Frontal cortex (tissue), 4 donors: ENCODE measurements at places on chromosomes 3 and 15.

GRCh38 chr3:67201026-67201425, 202.9 kb downstream of the KBTBD8 start:
- DNase-seq: no peak

GRCh38 chr3:69142797-69143454, 20.5 kb upstream of the LMOD3 start:
- no peak for DNase-seq

DNA sequence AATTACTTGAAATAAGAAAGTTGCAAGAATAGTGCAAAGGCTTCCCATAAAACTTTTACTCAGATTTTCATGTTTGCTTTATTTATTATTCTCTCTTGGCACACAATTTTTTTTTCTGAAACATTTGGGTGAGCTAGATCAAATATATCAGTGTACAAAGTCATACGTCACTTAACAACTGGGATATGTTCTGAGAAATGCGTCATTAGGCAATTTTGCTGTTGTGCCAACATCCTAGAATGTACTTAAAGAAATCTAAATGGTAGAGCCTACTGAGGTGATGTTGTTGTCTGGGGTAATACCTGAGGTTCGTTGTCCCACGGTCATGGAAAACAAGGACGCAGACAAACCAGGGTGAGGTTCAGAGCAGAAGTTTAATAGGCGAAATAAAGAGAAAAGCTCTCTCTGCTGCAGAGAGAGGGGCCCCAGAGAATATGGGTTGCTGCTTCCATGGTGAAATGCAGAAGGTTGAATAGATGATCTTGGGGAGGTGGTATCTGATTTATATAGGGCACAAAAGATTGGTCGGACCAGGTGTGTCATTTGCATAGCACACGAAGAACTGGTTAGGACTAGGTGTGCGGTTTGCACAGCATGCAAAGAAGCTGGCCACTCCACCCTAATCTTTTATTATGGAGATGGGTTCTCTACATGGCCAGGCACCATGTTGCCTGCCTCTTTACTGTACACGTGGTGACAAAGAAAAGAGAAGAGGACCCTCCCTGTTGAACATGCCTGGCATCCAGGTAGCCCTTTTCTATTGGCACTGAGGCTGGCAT, 8.8 kb upstream of the GRAMD1C start:
- DNase-seq: no peak

DNA sequence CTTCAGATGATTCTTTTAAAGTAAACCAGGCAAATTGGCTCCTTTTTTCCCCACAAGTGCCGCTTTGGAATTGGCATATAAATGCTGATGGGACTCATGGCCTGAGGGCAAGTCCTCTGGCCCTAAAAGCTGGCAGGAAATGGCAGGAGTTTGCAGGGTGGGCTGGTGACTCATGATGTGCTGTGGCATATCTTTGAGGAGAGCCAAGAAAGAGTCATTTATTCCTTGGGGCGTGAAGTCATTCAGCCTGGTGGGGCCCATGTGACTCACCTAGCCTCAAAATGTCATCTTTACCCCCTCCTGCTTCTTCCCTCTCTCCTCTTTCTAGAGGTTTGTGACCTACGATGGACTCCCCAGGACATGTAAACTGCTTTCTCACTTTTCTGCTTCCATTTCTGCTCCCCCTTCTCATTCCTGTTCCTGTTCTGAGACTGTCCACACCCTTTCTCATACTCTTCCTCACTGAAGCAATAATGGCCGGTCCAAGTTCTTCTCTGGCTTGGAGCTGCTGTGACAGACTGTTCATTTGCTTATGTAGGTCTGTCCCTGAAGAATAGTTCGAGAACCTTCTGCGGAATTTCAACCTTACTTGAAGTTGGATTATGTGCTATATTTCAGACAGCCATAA, 326.1 kb downstream of the SATB1 start:
- no peak for DNase-seq

DNA sequence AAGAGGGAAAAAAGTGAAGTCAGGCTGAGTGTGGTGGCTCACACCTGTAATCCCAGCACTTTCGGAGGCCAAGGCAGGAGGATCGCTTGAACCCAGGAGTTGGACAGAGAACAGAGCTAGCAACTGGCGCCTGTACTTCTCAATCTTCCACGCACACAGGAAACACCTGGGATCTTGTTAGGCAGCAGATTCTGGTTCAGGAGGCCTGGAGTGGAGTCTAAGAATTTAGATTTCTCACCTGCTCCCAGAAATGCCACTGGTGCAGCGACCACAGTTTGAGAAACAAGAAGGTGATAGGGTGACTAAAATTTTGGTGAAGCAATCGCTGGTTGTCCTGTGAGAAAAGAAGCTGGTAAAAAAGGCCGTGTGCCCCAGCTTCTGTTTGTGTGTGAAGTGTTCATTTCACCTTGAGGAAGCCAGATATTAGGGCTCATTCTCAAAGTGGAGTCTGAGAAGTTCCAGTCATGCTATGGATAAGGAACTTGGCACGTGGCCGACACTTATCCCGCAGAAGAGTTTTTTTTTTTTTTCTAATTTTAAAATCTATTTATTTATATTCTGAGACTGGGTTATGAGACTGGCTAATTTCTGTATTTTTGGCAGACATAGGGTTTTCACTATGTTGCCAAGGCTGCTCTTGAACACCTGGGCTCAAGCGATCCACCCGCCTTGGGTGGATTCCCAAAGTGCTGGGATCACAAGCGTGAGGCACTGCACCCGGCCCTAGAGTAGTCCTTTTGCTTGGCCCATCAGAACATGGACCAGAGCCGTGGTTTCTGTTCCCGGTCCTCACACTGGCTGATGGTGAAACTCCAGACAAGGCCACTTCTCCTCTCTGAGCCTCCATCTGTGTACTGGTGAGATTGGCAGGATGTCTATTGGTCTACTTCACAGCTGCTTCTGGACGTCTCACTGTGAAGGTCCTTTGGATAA, 324.6 kb upstream of the PROK2 start:
- no peak for DNase-seq

DNA sequence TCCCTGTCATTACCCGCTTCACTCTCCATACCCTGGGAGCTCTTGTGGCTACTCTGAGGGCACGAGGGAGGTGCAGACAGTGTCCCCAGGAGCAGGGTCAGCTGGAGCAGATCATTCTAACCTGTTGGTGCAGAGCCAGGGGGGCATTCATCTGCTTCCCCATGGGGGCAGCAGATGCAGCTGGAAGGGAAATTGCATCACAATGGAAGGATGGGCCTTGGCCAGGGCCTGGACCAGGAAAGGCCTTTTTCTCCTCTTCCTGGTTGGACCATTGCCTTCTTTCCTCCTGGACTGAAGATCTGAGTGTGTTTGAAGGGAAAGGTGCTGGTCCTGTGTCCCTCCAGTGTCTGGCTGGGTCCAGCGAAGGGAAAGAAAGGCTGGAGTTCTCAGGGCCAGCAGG, 55.7 kb downstream of the EPHB1 start:
- DNase-seq: no peak

- no peak for DNase-seq
Measured at GRCh38 chr3:16349986-16350596, 85.1 kb downstream of the OXNAD1 start.

- DNase-seq: peak; percentile 49
Measured at GRCh38 chr3:48548729-48549705, 7.6 kb downstream of the PFKFB4 start.

GRCh38 chr3:52399131-52399530, 45.8 kb downstream of the SEMA3G start:
- no peak for DNase-seq

DNA sequence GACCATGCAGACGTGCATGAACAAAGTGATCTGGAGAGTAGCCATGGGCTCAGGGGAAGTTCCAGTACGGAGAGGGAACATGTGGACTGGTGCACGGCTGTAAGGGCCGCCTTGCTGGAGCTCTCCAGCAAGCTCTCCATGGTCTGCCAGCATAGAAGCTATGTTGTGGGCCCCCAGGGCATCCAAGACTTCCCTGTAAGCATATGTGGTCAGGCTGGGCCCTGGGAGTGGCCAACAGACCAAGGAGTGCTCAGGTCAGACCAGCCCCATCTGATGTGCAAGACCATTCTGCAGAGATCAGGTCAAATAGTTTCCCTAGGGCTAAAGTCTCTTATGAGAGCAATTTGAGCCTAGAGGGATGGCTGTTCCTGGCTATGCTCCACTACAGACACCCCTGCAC, 110.1 kb upstream of the DAZL start:
- DNase-seq: no peak

- no peak for DNase-seq
Measured at GRCh38 chr3:81530180-81530939, 231.1 kb downstream of the GBE1 start.

DNA sequence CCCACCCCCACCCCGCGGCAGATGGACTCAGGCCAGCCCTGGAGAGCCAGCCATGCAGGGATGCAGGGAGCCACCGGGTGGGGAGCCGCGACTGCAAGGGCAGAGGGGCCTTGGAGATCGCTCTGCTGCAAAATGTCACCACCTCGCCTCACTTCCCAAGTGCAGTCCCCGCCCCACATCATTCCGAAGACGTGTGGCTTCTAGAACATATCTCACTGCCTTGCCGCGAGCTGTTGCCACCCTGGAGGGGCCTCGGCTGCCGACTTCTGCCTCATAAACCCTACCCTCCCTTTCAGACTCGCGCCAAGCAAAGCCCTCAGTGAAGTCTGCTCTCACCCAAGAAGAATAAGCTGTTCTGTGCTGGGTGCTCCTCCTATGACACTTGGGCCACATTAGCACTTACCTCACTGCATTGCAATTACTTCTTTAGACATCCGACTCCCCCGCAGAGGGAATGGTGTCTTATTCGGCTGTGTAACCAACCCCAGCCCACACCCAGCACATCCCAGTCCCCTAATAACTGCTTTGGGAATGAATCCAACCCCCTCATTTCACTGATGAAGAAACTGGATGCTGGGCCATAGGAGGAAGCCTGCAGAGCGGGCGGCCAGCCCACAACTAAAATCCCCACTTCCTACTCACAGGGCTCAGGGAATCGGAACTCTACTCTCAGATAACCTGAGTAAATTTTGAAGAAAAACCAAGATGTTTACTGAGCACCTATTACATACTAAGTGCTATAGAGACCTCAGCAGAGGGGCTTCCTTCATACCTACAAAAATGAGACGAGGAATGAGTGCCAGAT, 8.6 kb downstream of the TLE3 start:
- no peak for DNase-seq

DNA sequence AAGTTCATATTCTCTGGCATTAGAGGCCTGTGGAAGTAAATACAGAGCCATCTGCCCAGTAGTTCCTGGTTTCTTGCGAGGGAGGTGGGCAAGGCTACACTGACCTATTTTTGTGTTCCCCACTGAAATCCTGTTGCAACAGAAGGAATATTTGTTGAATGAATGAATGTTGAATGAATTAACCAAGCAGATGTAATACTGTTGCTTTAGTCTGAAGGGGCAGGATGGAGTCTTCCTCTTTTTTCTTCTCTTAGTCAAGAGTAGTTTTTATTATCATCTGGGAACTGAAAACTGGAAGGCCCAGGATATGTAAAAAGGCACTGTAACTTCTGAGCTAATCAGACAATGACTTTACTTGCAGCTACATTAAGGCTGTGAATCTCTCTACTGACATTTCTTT, 17.1 kb downstream of the BLOC1S6 start:
- no peak for DNase-seq

DNA sequence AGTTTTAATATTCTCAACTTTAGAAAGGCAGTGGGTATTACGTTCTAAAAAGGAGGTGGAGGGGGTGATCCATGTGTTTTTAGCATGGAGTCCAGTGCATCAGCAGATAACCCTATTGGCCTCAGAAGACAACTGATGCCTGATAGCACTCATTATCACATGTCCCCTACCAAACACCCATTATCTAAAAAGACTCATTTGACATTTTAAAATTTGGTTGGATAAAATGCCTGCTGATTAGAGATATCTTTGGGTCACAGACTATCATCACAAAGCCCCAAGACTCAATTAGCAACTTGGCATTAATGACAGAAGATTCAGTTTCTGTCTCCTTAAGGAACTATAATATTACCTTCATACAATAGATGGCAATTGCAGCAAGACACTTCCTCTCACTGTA, 589.3 kb downstream of the RBMS3 start:
- no peak for DNase-seq

- no peak for DNase-seq
Measured at GRCh38 chr3:132256989-132257388, 60.2 kb upstream of the ACP3 start.

GRCh38 chr3:197936819-197937384, 13.1 kb upstream of the RPL35A start:
- DNase-seq: no peak

DNA sequence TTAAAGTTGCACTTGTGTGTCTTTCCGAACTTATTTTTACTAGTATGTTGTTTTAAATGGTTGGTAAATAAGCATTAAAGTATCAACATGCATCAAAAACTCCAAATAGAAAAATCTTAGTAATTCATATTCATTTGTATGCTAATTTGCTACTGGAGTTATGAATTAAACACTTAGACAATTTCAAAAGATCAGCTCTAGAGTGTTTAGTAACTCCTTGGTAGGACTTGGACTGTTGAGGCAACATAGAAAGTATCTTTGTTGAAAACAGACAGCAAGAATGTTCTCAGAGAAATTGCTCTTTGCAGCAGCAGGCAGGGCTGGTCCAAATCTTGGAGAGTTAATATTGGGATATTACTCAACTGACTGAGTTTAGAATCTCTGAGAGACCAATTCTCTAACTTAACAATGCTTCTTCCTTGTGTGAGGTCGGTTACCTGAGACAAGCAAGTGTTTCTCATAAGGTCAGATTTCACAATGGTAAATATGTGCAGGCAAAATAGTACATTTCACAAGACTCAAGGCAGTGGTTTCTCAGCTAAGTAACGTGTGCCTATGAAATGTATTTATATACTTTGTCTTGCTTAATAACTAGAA, 147.8 kb upstream of the IL12A start:
- DNase-seq: no peak

- no peak for DNase-seq
Measured at GRCh38 chr3:187673012-187673411, 2.8 kb upstream of the SST start.

GRCh38 chr3:178823591-178824246, 247.9 kb downstream of the ZMAT3 start:
- no peak for DNase-seq

DNA sequence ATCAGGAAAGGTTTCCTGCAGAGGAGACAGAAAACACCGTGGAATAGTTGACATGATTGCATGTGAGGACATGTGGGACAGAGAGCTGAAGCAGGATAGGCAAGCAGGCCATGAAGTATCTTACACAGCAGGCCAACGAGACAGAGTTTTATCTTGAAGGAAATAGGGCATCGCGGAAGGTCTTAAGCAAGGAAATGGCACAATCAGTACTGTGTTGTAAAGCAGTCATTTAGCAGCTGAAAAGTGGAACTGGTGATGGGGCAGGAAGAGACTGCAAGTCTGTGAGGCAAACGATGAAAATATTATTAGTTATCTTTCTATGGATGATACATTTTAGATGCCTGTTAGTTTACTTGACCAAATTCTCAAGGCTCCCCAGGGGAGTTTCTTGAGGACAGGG, 535.1 kb downstream of the SOX2 start:
- DNase-seq: no peak
